HEK293T (cell line): ENCODE measurements at places on chromosomes 16 and 17.
A peak's percentile ranks its signal among the peaks of the same experiment; 100 is the strongest.

- peak; percentile 67 for DNase-seq
These were observed 105.2 kb downstream of the RPTOR start for GRCh38 chr17:80649672-80650330.

DNA sequence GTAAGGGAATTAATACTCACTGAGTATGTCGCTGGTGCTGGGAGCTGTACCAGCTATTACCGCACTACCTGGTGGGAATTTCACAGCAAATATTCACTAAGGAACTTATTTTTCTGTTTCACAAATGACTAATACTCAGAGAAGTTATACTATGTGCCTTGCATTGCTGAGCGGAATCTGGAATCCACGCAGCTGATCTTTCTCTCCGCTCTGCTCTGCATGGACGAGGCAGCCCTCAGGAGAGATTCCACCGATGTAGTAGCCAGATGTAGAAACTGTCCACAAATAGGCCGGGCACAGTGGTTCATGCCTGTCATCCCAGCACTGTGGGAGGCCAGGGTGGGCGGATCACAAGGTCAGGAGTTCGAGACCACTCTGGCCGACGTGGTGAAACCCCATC lies 17.1 kb downstream of the NME3 start:
- no peak for DNase-seq

GRCh38 chr17:46995841-46996571 lies 17.0 kb upstream of the RPRML start:
- DNase-seq = no peak

DNA sequence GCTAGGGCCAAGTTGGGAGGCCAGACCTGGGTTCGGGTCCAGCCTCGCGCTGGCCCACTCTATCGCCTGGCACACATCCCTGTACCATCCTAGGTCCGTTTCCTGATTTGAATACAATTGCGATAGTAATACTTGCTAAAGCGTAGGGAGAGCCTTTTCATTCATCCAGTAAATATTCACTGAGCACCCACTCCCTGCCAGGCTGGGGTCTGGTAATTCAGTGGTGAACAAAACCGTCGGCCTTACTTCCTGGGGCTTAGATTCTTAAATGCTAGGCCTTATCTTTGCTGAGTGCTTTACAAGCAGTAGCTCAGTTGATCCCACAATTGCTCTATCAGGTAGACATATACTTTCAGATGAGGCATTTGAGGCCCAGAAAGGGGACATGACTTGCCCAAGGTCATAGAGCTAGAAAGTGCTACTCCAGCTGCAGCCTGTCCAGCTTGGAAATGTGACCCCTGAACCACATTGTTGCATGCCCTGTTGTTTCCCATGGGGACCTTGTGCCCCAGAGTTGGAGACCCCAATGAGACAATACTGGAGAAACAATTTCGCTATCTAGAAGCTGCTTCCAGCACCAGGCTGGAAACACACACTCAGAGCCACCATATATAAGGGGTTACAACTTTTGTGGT lies 691 bp downstream of the USB1 start:
- no peak for DNase-seq

- no peak for DNase-seq
These were observed 228.8 kb downstream of the SLC39A11 start for GRCh38 chr17:72863526-72864211.

- DNase-seq = no peak
These were observed 54.2 kb downstream of the CDRT4 start for GRCh38 chr17:15413101-15413771.

- DNase-seq = no peak
These were observed 36.0 kb upstream of the HLF start for GRCh38 chr17:55228683-55229192.

DNA sequence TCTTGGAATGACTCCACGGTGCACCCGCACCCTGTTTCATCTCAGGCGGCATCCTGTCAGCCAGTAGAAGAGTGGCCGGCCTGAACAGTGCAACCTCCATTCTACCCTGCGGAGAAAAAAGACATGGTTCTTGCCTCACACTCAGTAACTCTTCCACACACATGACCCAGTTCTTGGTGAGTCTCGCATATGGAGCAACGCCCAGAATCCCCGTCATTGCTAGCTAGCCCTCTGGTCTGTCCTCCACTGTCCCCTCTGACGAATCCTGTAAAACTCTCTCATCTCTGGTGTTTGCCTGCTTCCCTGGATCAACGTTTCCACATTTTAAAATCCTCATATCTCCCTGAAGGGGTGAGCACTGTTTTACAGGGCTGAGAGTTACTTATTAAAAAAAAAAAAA lies 4.2 kb upstream of the RDM1 start:
- DNase-seq = no peak

- no peak for DNase-seq
These were observed 7.5 kb upstream of the CES3 start for GRCh38 chr16:66953462-66954096.

GRCh38 chr16:70018254-70018653 lies 67.1 kb downstream of the CLEC18A start:
- DNase-seq = peak; percentile 9

DNA sequence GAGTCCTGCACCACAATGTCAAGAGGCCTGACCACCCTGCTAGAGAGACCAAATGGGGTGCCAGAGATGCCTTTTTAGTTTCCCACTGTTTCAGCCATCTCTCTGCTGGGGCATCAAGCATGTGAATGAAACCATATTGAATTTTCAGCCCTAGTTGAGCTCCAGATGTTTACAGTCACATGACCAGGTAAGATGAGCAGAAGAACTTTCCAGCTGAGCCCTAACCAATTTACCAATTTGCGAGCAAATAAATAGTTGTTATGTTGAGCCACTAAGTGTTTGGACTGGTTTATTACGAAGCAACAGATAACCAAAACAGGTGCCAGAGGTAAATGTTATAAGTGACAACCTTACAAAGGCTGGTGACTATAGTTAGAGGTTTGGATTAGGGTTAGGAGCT lies 209.1 kb upstream of the CCL2 start:
- no peak for DNase-seq

- no peak for DNase-seq
These were observed 56.9 kb downstream of the VMP1 start for GRCh38 chr17:59764292-59764741.

DNA sequence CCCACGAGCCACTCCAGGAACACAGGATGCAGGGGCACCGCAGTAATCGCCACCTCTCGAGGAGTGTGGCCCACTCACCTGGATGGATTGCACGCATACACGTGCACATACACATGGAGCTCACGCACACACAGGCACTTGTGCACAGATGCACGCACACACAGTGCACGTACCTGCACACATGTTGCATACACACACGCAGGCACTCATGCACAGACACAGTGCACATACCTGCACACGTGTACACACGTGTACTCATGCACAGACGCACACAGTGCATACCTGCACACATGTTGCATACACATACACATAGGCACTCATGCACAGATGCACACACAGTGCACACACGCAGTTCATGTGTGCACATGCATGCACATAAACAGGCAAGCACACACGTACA lies 11.6 kb upstream of the WDR45B start:
- no peak for DNase-seq

DNA sequence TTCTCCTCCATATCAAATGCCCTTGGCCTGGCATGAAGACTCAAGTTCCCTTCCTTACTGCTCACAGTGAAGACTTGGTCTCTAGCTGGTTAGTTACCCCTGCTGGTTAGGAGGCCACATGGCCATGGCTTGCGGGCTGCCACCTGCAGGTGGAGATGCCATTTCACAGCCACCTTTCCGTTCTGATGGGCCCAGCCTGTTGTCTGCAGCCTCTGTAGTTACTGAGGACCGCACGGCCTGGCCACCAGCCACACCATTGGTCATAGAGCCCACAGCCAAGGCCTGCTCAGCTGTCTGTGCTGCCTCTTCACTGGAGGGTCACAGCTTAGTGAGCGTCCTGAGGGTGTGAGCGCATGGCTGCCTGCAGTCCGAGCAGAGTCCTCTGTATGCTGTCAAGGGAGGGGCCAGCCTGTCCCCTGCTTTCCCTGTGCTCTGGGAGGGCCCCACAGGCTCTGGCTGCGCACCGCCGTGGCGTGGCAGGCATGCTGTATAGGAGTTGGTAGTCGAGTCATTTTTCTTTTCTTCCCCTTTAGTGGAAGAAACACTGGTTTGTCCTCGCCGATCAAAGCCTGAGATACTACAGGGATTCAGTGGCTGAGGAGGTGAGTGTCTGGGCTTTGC lies 59.2 kb downstream of the PLD6 start:
- peak; percentile 34 for DNase-seq

- DNase-seq = no peak
These were observed 14.6 kb downstream of the CACNA1H start for GRCh38 chr16:1167276-1168107.

- no peak for DNase-seq
These were observed 19.6 kb downstream of the NME2 start for GRCh38 chr17:51185763-51186332.

- no peak for DNase-seq
These were observed 15.2 kb downstream of the CDH5 start for GRCh38 chr16:66381585-66382170.

DNA sequence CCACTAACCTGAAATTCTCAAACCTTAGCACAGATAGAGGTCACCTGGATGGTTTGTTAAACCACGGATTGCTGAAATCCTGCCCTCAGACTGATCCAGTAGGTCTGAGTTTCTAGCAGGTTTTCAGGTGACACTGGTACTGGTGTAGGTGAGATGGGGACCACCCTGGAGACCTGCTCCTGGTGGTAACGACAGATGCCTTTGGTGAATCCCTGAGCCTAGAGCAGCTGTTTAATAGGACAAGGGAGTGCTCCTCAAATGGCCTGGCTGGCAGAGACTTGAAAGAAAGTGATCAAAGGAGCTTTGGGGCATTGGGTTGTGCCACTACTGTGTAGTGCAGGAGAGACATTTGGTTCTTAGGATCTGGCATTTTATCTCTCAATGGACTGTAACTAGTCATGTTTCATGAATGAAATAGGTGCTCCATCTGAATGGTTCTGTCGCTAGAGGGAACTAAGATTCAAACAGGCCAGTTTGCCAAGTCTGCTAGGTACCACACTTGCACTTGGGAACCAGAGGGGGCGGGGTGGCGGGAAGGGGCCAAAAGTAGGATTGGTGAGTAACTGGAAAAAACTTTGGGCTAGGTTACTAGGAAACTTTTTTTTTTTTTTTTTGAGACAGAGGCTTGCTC lies 2.9 kb upstream of the IFI35 start:
- no peak for DNase-seq

DNA sequence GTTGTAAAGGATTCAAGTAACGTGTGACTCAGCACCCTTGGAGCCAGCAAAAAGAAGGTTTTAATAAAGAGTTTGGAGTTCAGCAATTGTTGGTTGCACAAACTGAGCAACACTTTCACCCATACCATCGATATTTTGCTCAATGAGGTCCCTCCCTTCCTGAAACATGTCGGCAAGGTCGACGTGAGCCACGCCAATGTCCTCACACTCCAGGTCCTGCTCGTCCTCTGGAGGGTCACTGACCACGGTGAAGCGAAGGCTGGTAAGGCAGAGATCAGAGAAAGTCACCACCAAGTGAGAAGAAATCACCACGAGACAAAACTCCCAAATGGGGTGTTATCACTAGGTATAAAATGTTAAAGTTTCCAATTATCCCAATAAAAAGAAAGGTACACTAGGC lies 98.3 kb downstream of the RPGRIP1L start:
- DNase-seq = no peak

- DNase-seq = peak; percentile 24
These were observed 2.8 kb upstream of the NTN3 start for GRCh38 chr16:2468233-2468724.

GRCh38 chr17:73874008-73874720 lies 229.9 kb upstream of the SDK2 start:
- DNase-seq = no peak

DNA sequence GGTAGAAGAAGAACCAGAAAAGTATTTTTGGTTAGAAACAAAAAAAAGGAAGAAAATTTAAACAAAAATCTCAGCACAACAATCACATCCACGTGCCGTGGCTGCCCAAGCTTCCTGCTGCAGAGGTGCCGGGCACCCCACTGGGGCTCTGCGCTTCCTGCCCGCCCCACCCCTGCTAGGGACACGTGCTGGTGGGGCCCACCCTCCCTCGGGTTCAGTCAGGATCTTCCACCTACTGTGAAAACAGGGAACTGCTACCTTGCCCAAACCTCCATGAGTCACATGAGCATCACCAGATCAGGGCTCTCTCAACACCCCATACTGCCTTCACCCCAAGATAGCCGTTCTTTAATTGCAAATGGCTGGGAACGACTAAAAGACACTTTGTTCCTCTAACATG lies 24.4 kb upstream of the CYTH1 start:
- DNase-seq = no peak

GRCh38 chr16:72876221-72876620 lies 171.7 kb downstream of the ZFHX3 start:
- no peak for DNase-seq

GRCh38 chr17:6789146-6789545 lies 13.1 kb downstream of the FBXO39 start:
- no peak for DNase-seq

GRCh38 chr16:78075800-78076199 lies 23.7 kb upstream of the WWOX start:
- no peak for DNase-seq

DNA sequence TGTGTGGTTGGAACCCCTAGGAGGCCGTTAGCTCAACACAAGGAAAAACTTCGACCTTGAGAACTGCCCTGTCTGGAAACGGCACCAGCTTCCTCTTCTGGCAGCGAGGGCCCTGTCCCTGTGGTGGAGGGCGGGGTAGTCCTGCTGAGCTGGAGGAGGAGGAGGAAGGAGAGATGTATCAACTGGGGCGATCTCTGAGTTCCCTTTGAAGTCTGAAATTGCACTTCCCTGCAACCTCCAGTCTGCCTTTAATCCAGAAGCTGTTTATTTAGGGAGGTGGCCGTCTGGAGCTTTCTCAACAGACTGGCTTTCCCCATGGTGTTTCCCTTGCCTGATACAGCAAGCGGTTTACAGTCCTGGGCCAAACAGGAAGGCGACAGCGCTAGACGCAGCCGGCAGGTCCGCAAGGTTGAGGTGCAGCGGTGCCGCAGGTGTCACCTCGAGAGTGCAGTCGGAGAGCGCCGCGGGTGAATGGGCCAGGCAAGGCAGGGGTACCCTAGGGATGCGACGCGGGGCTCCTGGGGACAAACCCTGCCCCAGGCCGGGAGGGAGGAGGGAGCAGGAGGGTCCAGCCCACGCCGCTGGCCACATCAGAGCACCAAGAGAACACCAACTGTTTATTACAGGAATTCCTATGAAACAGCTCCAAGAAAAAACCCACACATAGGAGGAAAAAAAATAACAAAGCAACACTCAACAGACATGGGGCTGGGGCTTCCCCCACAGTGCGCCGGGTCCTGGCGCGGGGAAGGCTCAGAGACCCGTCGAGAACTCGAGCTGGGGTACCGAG lies 11.4 kb upstream of the MRPS23 start:
- no peak for DNase-seq

- no peak for DNase-seq
These were observed 191.8 kb downstream of the SNX29 start for GRCh38 chr16:12168074-12169000.

- DNase-seq = no peak
These were observed 20.2 kb downstream of the CEP112 start for GRCh38 chr17:66171692-66172091.
